ENCODE measurements at places on chromosomes 11 and 22.
A peak's percentile ranks its signal among the peaks of the same experiment; 100 is the strongest.

DNA sequence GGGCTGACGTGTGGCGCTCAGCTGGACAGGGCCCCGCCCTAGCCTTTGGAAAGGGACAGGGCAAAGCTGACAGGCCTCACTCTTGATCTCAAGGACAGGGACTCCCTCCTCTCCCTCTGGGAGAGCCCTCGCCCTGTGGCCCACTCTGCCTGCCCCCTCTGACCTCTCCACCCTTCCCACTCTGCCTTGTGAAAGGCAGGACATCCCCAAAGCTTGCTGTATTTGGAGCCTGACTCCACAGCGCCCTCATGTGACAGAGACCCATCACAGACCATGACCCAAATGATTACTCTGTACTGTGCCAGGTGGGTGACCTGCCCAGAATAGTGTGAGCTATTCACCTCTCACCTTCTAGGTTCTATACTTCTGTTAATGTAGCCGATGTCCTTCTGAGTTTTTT, 18.8 kb downstream of the P2RY2 start:
- no peak for DNase-seq

DNA sequence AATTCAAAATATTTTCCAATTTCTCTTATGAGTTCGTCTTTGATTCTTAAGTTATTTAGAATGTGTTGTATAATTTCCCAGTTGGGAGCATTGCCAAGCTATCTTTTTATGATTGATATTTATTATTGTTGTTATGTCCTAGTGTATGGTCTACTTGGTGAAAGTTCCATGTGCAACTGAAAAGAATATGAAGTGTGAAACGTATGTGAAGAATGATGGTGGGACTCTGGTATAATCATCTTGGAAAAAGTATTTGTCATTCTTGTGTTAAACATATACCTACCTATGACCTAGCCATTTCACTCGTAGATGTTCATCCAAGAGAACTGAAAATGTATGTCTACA, 12.0 kb upstream of the GNB1L start:
- DNase-seq = no peak

GRCh38 chr11:3840004-3840869, 522 bp downstream of the RHOG start:
- DNase-seq = no peak

- DNase-seq = no peak
Measured at GRCh38 chr11:130808541-130808940, 107.7 kb downstream of the SNX19 start.

GRCh38 chr22:44287121-44287693, 25.5 kb downstream of the SHISAL1 start:
- DNase-seq = no peak

GRCh38 chr11:131301306-131301705, 69.1 kb upstream of the NTM start:
- no peak for DNase-seq

DNA sequence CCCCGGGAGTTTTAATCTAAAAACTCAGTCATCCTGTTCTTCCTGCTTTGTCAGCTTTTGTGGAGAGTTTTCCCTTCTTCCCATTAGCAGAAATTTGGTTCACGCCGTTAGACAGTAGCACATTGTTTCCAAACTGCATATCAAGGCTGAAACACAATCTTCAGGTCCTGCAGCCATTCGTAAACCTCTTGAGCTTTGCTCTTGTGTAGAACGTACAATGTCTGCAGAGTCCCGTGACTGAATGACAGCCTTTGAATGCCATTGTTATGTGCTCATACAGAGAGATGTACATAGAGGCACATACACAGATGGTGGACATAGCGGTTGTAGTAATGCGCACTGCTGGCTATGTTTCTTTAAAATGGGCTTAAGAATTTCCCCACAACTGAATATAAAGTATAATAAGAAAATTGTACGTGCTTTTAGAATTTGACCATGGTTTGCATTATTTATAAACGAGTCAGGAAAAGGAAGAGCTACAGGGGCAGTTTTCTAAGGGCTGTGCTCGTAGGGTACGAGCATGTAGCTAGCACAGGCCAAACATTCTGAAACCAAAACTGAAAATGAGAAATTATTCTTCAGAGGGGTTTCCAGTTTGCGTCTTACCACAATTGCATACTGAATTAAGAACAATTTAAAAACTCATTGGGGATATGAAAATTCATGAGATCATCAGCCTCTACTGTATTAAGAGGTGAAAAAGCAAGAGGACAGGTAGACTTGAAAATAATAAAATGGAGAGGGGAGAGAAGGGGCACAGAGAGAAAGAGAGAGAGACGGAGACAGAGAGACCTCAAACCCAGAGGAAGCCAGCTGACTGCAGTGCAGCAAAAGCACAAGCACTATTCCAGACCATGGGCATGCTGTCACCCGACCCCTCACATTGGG, 310.1 kb downstream of the CADM1 start:
- DNase-seq = no peak

GRCh38 chr22:49815641-49816091, 12.0 kb downstream of the BRD1 start:
- DNase-seq = no peak

DNA sequence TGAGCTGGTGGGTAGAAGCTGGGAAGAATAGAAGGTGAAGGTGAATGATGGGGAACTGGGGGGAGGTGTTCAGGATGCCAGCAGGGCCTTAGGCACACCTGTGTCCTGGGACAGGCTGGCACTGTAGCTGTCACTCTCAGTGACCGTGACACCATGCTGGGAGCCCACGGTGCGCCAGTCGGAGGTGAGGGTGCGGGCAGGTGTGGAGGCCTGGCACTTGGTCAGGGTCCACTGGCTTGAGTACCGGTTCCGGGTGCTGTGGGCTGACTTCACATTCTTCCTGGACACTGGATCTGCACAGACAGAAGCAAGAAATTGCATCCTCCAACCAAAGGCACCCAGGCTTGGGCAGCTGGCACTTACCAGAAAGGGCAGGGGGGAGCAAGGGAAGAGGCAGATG, 103.8 kb downstream of the CEP164 start:
- DNase-seq = no peak

- no peak for DNase-seq
Measured at GRCh38 chr22:46731246-46732040, 6.6 kb downstream of the CERK start.

- DNase-seq = no peak
Measured at GRCh38 chr11:68504432-68505066, 44.0 kb downstream of the PPP6R3 start.

DNA sequence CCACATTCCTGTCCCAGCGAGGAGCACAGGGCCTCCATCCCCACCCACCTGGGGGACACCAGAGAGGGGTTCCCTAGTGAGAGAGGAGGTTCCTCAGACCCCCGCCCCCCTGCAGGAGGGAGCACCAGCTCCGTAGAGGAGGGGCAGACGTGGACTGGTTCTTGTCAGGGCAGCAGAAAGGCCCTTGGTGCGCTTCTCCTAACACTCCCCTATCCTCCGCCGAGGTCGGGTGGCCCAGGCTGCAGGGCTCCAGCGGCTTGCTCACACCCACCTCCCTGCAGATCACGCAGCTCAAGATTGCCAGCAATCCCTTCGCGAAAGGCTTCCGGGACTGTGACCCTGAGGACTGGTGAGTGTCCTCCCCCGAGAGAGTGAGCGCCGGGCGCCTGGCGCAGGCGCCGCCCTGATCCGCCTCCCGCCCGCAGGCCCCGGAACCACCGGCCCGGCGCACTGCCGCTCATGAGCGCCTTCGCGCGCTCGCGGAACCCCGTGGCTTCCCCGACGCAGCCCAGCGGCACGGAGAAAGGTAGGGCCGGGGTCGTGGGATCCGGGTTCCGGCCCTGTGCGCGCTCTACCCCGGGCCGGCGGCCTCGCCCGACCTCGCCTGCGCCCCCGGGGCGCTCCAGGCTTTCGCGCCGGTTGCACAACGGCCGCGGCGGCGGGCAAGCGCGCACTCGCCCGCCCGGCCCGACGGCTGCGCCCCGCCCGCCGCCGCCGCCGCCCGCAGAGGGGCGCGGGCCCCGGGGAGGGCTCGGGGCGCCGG, 5.1 kb downstream of the TBX1 start:
- no peak for DNase-seq

- DNase-seq = no peak
Measured at GRCh38 chr11:30991802-30992512, 377.6 kb downstream of the DCDC1 start.

- DNase-seq = peak; percentile 61
Measured at GRCh38 chr11:33692013-33692504, 8.6 kb downstream of the C11orf91 start.

Data from LNCaP clone FGC (cell line).